ENCODE measurements at places on chromosomes 16 and 17. TPM values are rescaled to one million over a fixed set of nuclear protein-coding genes. Genes with fewer than 3 reads are reported as not detected.

ZNF750 gene
- polyA plus RNA-seq: 0.08 TPM

DNA sequence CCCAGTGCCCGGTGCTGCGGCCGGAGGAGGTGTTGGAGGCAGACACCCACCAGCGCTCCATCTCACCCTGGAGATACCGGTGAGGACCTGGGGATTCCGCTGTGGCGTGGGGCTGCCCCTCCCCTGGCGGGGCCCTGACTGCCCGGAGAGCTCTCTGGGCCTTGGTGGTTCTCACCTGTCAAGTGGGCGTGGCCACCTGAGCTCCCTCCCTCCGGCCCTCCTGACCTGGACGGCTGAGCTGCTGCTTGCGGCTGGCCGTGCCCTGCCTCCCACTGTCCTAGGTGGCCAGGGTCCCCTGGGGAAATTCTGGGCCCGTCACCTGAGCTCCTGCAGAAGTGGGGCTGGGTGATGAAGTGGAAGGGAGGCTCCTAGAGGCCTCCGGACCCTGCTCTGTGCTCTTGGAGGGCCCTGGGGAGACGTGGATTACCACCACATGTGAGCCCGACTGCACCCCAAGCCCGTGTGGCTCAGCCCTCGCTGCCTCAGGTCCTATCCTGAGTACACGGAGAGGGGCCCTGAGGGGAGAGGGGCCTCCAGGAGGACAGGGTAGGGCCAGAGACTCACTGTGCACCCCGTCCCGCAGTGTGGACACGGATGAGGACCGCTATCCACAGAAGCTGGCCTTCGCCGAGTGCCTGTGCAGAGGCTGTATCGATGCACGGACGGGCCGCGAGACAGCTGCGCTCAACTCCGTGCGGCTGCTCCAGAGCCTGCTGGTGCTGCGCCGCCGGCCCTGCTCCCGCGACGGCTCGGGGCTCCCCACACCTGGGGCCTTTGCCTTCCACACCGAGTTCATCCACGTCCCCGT, 1.1 kb downstream of the IL17C start:
- H3K4me1 ChIP-seq: no peaks in the 10 kb centered on the region
- H3K36me3 ChIP-seq: no peaks in the 10 kb centered on the region

GRCh38 chr17:67049025-67049739, 4.8 kb downstream of the CACNG1 start:
- H3K27me3 ChIP-seq: no peaks in the 10 kb centered on the region
- no peaks in the 10 kb centered on the region for H3K36me3 ChIP-seq
- no peak overlapping the region for H3K27ac ChIP-seq
- DNase-seq: no peak
- no peak overlapping the region for H3K4me3 ChIP-seq
- H3K4me1 ChIP-seq: no peaks in the 10 kb centered on the region

ZG16 gene
- polyA plus RNA-seq: 2.4 TPM

KCNH4 gene
- 0.14 TPM for polyA plus RNA-seq

SLC16A13 gene
- polyA plus RNA-seq: 1.4 TPM

- no peak overlapping the region for H3K27ac ChIP-seq
- H3K36me3 ChIP-seq: no peaks in the 10 kb centered on the region
- H3K4me1 ChIP-seq: peaks cover 2% of the 10 kb centered on the region
- H3K4me3 ChIP-seq: no peak overlapping the region
These were observed 42.8 kb downstream of the MYO1D start for GRCh38 chr17:32834104-32834503.

- H3K4me1 ChIP-seq: no peaks in the 10 kb centered on the region
- no peak overlapping the region for H3K27ac ChIP-seq
- H3K27me3 ChIP-seq: no peaks in the 10 kb centered on the region
- DNase-seq: no peak
- no peak overlapping the region for H3K4me3 ChIP-seq
These were observed 355.4 kb upstream of the SOX9 start for GRCh38 chr17:71765437-71765836.

NKD1 gene
- 1.1 TPM for polyA plus RNA-seq

DNA sequence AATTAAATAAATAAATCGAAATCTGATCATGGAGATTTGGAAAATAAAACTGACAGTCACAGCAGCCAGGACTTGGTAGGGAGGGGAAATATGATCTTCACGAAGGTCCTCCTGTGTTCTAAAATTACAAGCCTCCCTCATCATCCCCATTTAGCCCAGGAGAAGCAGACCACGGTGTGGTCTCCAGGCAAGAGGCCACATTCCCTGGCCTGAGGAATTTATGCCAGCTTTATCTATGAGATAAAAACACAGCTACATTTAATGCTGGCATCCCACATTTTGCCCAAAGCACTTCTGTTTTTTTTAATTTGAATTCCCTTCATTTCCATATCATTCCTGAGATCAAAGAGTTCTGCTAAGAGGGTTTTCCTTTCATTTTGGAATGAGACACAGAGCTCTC, 43.2 kb downstream of the ABCC12 start:
- H3K27ac ChIP-seq: no peak overlapping the region
- H3K4me1 ChIP-seq: no peaks in the 10 kb centered on the region
- H3K4me3 ChIP-seq: no peak overlapping the region
- DNase-seq: no peak
- H3K27me3 ChIP-seq: no peaks in the 10 kb centered on the region
